GM23338 (cell line): ENCODE measurements at places on chromosomes 13 and 19.

DNA sequence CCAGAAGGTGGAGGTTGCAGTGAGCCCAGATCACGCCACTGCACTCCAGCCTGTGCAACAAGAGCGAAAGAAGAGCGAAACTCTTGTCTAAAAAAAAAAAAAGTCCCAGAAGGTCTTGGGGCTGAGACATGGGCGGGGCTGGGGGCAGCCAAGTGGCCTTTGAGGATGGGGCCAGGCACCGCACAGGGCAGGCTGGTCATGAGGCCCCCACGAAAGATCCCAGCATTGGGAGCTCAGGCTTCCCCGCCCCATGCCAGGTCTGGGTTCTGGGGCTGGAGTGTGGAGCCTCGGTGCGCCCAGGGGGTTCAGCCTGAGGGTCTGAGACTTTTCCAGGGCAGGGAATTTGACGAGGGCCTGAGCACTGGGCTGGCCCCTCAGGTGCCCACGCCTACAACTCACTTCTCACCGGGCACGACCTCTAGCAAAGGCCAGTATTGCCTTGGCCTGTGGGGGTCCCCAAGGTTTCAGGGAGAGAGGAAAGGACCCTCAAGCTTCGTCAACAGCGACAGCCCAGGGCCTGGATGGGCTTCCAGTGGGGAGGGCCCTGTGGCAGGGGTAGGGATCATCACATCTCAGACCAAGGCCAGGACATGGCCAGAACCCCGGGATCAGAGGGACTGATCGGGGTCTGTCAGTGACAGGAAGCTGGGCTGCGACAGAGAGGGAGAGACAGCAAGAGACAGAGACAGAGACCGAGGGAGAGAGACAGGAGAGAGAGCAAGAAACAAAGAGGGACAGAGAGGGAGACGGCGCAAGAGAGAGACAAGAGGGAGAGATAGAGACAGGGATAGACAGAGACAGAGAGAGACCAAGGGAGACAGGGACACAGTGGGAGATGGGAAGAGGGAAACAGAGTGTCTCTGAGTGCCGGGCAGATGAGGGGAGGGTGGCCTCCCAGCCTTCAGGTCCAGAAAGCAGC, 7.5 kb upstream of the MEX3D start:
- DNase-seq, result no peak

DNA sequence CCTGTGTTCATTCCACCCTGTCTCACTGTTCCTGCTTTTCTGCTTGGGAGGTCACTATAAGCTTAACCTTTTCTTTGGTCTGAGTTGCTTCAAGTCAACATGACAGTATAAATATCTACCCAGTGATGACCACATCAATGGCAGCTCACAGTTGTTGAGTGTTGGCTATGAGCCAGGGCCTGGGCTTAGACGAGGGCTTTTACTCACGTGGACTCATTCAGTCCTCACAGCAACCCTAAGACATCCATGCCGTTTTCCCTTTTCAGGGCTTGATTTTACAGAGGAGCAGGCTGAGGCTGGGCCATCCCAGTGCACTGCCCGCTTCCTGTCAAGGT, 10.2 kb upstream of the CCDC97 start:
- no peak for DNase-seq

GRCh38 chr19:47107953-47108746, 5.4 kb downstream of the ZC3H4 start:
- DNase-seq, result no peak

GRCh38 chr19:31810536-31811109, 461.4 kb upstream of the TSHZ3 start:
- no peak for DNase-seq

DNA sequence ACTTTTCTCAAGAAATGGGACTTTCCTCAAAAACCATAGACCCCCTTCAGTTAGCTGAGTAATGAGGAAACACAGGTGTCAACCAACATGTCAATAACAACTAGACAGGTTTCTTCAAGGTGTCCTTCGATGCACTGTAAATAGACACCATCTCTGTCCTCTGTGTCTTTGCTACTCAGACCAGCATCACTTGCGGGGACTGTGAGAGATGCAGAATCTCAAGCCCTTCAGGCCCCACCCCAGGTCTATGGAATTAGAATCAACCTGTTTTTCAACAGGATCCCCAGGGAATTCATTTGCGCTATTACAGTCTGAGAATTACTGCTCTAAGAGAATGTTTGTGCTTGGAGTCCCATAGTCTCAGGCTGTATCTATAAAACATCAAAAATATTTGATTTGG, 469.9 kb downstream of the COG6 start:
- no peak for DNase-seq

DNA sequence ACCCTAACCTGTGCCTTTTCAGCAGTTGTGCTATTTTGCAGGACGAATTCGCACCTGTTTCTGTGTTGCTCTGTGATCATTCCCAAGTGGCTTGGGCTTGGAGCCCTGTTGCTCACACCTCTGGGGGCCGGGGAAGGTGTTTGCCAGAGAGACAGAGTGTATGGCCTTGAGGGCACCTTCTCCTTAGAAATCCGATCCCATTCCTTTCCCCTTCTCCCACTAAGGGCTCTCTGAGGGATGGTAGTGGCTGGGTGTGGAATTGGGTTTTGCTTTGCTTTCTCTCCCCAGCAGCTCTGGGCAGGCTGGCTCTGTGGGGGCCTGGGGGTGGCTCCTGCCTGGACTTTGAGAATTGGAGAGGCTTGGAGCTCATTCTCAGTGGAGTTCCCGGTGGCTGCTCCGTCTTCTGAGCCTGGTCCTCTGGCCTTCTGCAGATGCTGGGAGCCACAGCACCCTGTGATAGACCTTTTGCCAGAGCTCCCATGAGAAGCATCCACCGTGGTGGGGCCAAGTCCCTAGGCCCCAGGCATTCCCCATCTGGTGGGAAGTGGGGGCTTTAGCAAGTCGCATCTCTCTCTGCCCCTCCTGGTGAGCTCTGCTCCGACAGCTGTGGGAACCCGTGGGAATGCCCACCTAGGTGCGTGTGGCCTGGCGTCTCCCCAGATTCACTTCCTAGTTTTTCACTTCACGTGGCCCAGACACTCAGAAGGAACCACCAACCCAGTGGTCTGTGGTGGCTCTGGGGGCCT, 26.1 kb downstream of the ATP11A start:
- no peak for DNase-seq

GRCh38 chr13:109744512-109745051, 41.8 kb downstream of the IRS2 start:
- no peak for DNase-seq

DNA sequence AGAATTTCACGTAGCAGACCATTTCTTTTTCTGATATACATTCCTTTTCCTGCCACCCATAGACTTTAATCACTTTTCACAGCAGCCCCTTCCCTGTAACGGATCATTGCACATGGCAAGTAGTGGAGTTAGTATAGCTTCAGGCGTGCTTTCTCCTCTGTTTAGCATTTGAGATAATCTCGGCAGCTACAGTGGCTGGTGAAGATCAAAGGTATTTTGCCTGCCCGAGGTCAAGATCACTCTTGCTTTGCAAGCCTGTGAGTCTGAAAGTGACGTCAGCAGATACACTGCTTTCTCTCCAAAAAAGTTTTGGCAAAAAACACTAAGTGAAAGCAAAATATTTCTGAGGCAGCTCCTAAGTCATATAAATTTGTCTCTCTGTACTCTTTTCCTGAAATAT, 260.0 kb downstream of the NDFIP2 start:
- no peak for DNase-seq

DNA sequence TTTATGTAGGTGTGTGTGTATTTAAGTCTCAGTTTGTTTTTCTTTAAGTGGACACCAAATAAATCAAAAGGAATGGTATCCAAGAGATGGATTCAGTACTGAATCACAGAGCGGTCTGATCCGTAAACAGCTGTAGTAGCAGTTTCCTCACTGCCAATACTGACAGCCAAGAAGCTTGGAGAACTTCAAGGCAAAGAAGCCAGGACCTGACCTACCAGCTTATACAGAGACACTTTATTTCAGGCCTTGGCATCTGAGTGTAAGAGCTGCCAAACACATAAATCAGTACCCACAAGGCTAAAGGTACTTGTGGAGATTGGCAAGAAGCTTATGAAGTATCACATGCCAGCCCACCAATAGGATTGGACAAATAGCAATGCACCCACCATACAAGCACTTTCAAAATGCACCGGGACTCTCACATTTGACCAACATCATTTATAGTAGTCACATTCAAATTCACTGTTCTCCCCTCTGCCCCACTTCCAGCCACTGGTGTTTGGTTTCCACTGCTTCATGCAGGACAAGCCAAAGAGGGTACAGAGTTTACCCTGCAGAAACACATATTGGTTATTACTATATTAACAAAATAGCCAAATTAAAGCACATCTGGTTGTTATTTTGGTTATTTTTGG, 357.9 kb downstream of the KLF12 start:
- DNase-seq, result no peak

- DNase-seq, result no peak
Observed at GRCh38 chr13:43387880-43388279, 364.5 kb downstream of the DNAJC15 start.

DNA sequence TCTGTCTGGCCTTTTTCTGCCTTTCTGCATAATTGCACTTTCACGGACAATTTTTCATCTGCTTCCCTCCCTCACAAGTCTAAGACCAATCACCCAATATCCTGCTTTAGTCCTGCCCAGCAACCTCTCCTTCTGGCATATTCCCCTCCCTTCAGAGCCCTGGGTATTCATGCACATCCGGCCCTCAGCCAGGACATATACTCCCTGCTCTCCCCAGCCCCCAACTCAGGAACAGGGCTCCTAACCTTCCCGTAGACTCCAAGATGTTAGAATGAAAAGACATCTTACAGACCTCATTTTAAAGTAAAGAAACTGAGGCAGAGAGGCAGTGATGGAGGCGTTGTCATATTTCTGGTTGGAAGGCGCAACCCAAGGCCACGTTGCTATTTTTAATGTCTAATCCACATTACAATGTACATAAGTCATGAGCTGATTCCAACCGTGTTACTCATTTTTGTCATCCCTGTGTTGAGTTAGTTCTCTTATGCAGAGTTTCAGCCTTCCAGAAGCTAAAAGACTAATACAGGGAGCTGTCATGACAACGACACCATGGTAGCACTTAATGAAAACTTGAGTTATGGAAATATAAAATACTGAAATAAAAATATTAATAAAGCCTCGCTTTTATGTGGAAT, 209.2 kb downstream of the TSHZ3 start:
- no peak for DNase-seq

- DNase-seq, result no peak
Observed at GRCh38 chr19:49574206-49574755, 6.1 kb downstream of the NOSIP start.

GRCh38 chr19:41815301-41815700, 18.9 kb downstream of the CEACAM3 start:
- DNase-seq, result no peak

GRCh38 chr19:42253245-42254088, 1.5 kb downstream of the ERF start:
- peak; percentile 79 for DNase-seq

DNA sequence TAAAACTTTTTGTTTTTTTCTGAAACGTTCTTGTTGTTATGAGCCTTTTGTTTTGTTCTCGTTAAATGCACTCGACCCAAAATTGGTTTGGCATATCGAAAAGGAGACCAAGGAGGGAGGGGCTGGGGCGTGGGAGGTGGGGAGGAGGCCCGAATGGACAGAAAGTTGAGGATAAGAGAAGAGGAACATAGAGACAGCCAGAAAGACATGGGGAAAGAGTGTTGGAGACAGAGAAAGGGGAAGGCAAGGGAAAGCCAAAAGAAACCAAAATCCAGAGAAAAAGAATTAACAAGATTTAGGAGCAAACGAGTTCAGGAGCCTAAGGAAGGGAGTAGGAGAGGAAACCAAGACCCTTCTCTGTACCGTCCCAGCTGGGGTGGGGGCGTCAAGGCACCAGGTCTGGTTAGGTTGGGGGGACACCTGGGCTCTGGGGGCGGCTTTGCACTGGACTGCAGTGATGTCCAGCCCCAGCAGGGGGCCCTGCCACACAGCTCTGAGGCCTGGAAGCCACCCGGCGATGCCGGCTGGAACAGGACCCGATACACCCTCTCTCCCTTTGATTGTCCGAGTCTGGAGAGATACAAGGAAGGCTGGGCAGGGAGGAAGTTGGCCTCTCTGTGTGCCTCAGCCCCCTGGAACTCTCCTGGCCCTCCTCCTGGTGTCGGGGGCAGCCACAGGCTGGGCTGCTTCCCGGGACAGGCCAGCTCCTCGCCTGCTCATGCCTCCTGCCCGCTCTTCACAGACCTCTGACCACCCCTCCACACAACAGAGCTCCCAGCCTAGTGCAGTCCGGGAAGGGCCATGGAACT, 11.6 kb upstream of the ASF1B start:
- peak; percentile 75 for DNase-seq

DNA sequence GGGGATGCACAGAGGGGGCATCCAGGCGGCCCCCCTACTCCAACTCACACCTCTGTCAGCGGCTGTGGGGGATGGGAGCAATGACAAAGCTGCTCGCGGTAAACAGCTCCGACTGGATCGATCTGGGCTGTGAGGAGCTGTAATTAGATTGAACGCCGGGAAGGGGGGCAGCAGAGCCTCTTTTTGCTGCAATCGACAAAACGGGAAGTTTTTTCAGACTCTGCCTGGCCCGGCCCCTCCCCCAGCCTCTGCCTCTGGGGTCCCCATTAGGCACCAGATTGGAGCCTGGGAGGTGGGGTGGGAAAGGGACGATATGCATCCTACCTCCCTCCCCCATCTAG, 16.3 kb downstream of the ONECUT3 start:
- DNase-seq, result no peak

GRCh38 chr19:18701250-18701608, 17.7 kb downstream of the CRTC1 start:
- DNase-seq, result no peak

GRCh38 chr13:107712145-107712860, 503.0 kb downstream of the LIG4 start:
- no peak for DNase-seq

- DNase-seq, result peak; percentile 70
Observed at GRCh38 chr19:662207-662961, 630 bp downstream of the RNF126 start.

DNA sequence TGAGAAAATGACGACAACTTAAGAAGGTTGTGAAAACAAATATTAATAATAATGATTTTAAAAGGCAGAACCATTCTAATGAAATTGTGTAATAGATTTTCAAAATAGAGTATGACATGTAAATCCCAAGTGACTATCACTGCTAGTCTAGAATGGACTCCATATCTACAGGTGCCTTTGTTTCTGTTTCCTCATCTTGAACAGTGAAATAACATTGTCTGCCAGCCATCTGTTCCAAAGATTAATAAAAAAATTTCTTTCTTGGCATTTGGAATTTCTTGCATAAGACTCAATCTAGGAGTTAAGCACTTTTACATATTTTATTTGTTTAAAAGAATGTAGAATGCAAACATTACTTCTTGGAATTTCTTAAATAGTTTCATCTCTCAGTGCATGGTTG, 520.1 kb upstream of the ARGLU1 start:
- DNase-seq, result no peak

DNA sequence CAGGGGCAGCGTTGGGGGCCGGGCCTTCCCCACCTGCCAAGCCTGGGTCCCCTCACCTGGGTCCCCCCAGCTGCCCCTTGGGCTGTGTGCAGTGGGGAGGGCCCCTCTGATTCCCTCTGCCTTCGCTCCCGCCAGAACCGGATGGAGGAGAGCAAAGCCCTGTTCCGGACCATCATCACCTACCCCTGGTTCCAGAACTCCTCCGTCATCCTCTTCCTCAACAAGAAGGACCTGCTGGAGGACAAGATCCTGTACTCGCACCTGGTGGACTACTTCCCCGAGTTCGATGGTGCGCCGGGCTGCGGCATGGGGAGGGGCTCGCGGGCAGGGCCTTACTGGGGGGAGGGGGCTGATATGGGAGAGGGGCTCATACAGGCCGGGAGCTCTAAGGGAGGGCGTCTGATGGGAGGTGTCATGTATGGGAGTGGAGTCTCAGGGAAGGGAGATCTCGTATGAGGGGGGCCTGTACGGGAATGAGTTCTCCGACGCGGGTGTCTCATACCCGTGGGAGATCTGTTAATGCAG, 16.7 kb upstream of the GNA15 start:
- DNase-seq, result no peak
